ENCODE measurements at places on chromosomes 6 and 20.

DNA sequence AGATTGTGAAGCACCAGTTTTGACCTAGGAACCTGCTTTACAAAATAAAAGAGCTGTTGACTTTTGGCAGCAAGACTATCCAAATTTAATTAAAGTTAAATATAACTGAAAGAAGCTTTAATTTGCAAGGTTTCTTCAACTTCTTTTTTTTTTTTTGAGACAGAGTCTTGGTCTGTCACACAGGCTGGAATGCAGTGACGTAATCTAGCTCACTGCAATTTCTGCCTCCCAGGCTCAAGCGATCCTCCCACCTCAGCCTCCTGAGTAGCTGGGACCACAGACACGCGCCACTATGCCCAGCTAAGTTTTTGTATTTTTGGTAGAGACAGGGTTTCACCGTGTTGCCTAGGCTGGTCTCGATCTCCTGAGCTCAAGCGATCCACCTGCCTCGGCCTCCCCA, 13.7 kb upstream of the CSE1L start:
- DNase-seq, result no peak

- DNase-seq, result peak; percentile 58
Measured at GRCh38 chr6:145214570-145214969, 520.8 kb downstream of the EPM2A start.

DNA sequence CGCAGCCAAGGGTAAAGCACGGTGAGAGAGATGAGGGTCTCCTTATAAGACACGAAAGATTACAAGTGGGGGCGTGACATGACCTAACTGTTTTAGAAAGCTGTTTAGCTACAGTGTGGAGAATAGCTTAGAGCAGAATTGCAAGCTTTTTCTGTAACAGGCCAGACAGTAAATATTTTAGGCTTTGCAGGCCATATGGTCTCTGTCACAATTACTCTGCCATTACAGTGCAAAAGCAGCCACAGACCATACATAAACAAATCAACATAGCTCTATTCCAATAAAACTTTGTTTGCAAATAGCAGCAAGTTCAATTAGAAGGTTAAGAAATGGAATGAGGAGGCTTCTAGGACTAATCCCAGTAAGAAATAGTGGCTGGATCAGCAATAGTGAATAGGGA, 16.8 kb downstream of the PGM3 start:
- DNase-seq, result no peak

DNA sequence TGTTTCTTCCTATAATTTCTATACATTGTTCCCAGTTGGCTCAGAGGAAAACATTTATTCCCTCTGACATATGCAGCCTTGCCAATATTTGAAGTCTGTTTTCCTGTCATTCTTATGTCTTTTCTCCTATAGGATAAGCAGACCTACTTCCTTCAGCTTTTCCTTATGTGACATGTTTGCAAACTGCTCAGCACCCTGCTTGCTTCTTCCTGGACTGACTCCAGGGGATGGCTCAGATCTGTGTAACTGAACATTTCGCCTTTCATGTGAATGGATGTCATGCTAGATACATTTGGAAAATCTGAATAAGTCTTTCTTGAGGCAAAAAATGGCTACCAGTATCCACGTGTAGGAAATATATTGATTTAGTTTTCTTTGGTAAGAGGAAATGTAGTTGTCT, 113.2 kb downstream of the CARMIL1 start:
- peak; percentile 17 for DNase-seq

DNA sequence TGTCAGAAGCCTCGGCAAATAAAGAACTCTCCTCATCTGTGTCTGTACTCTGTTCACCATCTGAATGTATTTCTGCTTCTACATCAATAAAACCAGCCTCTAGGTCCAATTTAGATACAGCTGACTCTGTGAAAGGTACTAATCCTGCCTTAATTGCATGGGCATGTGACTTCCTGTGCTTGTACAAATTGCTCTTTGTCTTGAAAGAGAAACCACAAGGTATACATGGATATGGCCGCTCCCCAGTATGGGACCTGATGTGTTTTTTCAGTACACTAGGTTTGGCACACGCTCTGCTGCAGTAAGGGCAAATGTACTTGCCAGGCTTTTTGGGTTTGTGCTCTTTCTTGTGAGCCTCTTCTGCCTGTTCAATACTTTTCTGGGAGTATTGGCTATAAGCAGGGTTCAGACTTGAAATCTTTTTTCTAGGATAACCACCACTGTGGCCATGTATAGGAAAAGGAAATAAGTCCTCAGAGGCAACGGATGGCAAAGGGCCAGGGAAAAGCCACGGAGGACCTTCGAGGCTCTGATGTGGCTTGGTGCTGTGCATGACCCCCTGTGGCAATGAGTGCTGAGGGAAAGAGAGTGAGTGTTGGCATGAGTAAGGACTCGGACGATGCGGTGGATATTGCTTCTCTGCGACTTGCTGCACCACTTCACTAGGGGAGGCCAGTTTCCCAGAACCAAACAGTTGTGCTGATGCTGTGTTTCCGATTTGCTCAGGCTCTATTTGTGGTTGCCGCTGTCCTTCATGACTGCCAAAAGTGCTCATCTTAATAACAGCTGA, 170.9 kb downstream of the HIVEP2 start:
- no peak for DNase-seq

GRCh38 chr6:106475284-106475683, 114.8 kb downstream of the CRYBG1 start:
- DNase-seq, result no peak

DNA sequence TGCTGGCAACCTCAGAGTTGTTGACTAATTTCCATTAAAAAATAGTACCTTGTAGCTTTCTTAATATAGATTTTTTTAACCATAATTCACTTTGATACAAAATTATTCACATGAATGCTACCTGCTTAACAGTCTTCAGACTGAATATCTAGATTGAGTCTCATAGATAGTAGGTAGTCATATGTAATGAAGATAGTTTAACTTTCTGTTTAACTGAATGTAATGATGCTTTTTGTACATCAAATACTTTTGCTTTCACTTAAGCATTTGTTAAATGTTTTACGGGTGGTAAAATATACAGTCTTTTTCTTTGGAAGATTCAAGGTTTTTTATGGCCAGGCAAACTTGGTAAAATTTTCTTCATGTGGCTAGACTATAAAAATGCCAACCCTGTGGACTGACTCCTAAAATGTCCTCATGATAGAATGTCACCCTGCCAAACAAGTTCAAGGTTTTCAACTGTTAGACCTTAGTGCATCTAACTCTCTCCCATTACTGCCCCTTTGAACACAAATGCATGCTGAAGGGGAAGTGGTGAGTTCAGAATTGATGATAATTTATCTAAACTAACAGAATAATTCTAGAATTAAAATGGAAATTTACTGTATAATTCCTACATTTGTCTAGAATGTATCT, 16.4 kb downstream of the TBPL1 start:
- DNase-seq, result no peak

- DNase-seq, result peak; percentile 88
Measured at GRCh38 chr6:34514593-34515472, 41.3 kb downstream of the SPDEF start.

GRCh38 chr20:24761220-24762065, 187.6 kb upstream of the CST7 start:
- no peak for DNase-seq

GRCh38 chr20:24531202-24531601, 61.8 kb downstream of the SYNDIG1 start:
- DNase-seq, result no peak

DNA sequence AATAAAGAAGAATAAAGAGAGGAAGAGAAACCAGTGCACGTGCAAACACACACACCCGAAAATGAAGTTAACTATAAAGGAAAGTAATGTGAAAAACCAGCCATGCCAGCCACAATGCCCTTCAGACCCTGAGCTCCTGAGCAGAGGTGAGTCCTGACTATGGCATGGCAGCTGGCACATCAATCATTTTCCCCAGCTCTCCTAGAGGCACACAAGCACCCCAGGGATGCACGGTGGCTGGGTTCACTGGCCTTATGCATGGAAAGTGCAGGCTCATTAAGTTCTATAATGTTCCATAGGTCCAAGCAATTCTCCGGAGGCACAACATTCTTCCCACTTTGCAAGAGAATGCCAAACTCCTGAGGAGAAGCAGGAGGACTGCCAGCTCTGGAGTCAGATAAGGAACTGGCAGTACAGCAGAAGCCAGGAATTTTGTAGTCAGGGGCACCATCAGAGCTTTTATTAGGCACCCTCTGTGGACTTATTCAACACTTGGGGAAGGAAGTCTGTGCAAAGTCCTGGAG, 175.0 kb upstream of the PRDM1 start:
- no peak for DNase-seq

DNA sequence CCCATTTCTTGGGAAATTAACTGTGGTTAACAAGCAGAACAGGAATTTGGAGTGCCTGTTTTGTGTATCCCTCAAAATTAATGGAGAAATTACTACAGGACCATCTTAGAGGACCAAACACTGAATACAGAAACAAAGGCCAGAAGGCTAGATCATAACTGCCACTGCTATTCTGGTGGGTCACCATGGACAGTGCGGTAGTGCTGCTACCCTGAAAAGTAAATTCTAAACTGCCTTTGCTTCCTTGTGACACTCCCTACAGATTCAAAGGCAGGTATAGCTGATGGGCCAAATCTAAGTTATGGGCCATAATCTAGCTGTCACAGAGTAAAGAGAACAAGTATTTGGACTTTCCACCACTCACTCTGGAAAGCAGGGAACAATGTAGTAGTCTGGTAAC, 575.8 kb upstream of the ADGRB3 start:
- no peak for DNase-seq
